ENCODE measurements at places on chromosomes 3 and 15.

- no peak for DNase-seq
These were observed 54.2 kb upstream of the SEMA6D start for GRCh38 chr15:47663101-47663500.

- DNase-seq, result no peak
These were observed 12.9 kb downstream of the PGBD4 start for GRCh38 chr15:34114739-34115138.

DNA sequence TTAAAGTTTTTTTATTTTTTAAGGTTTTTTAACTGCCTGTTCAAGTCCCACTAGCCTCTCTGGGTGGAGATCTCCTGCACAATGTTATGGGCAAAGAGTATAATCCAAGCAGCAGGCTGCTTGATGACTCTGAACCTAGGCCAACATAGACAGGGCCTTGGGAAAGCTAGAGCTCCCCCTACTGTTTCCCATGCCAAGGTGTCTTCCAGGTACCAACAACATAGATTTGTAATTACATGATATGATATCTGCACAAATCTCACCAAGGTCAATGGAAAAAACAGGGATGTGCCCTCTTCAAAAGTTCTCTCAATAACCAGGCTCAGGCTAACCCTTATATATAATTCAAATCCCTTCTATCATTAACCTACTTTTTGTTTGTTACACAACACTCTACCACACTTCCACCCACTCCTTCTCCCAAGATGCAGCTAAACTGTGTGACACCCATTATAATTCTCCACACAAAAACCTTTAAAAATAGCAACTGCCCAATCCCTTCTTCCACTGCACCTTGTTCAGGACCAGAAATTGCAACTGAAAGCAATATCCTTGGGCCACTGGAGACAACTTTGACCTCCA, 43.8 kb downstream of the RBM15B start:
- DNase-seq, result no peak

GRCh38 chr3:110542552-110543150, 529.0 kb upstream of the NECTIN3 start:
- no peak for DNase-seq

- no peak for DNase-seq
These were observed 738 bp downstream of the COMMD2 start for GRCh38 chr3:149751551-149751950.

DNA sequence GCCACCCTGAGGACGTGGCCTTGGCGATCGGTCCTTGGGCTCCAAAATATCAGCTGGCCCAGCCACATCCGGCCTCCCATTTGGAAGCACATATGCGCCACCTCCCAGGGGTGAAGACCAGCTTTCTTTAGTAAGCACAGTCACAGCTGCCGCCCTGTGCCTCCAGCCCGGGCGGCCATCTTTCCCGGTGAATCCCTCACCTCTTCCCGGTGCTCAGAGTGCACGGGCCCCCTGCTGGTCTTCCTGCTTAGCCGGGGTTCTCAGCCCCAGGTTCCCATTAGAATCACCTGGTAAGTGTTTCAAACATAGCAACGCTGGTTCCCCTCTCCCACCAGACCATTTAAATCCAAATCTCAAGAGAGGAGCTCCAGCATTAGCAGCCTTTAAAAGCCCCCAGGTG, 232.2 kb downstream of the VPS13C start:
- no peak for DNase-seq

- no peak for DNase-seq
These were observed 52.8 kb downstream of the GPR160 start for GRCh38 chr3:170090601-170090981.

- no peak for DNase-seq
These were observed 98.5 kb upstream of the PSMD6 start for GRCh38 chr3:64121750-64122311.

DNA sequence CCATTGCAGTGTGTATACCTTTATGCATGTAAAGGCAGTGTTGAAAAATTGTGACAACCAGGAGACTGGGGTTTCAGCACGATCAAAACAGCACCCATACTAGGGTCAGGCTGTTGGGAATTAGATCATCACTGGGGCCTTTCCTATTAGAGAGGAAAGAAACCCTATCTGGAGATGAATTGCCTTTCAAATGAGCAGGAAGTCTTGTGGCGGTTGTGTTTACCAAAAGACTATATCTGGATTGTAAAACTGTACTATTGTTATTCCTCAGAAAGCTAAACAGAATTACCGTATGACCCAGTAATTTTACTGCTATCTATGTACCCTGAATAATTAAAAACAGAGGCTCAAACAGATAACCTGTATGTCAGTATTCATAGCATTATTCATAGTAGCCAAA, 10.1 kb downstream of the UBE2E1 start:
- DNase-seq, result no peak

DNA sequence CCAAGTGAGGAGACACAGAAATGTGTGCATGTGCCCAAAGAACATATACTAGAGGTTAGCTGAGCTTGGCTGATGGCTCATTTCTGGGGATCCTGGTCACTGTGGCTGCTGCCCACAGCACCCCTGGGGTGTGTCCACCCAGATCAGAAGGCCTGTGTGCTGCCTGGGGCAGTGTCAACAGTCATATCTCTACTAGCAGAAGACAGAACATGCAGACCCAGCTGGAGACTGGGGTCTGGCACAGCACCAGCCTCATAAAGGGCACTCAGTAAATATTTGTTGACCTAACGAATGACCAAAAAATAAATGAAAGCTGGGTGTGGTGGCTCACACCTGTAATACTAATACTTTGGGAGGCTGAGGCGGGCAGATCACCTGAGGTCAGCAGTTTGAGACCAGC, 16.4 kb downstream of the CHRNA3 start:
- DNase-seq, result no peak

GRCh38 chr3:148070041-148070440, 627.7 kb upstream of the AGTR1 start:
- DNase-seq, result no peak

GRCh38 chr15:51079226-51079625, 15.5 kb downstream of the TNFAIP8L3 start:
- DNase-seq, result no peak

GRCh38 chr3:180466401-180467011, 135.5 kb upstream of the TTC14 start:
- no peak for DNase-seq

GRCh38 chr15:31814082-31814481, 216.2 kb upstream of the CHRNA7 start:
- DNase-seq, result no peak

DNA sequence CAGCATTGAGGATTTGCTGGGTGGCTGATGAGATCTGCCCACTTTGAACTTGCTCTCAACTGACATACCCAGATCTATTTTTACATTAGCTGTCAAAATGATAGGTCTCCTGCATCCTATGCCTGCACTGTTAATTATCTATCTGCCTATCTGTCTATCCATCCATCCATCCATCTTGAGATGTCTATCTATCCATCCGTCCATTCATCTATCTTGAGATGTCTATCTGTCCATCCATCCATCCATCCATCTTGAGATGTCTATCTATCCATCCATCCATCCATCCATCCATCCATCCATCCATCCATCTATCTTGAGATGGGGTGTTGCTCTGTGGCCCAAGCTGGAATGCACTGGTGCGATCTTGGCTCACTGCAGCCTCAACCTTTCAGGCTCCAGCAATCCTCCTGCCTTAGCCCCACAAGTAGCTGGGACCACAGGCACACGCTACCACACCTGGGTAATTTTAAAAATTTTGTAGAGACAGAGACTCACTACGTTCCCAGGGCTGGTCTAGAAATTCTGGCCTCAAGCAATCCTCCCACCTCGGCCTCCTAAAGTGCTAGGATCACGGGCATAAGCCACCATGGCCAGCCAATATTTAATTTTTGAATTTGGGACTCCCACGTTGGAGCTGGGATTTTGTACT, 159.4 kb upstream of the NSMCE3 start:
- DNase-seq, result no peak

DNA sequence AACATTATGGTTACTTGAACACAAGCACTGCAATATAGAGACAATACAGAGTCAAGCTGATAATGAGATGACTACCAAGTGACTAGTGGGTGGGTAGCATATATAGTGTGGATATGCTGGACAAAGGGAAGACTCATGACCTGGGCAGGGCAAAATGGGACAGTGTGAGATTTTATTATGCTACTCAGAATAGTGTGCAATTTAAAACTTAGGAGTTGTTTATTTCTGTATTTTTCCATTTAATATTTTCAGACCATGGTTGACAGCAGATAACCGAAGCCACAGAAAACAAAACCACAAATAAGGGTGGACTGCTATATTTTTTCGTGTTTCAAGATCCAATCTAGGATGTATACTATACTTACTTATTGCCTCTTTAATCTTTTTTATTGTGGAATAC, 19.6 kb downstream of the GALK2 start:
- no peak for DNase-seq

DNA sequence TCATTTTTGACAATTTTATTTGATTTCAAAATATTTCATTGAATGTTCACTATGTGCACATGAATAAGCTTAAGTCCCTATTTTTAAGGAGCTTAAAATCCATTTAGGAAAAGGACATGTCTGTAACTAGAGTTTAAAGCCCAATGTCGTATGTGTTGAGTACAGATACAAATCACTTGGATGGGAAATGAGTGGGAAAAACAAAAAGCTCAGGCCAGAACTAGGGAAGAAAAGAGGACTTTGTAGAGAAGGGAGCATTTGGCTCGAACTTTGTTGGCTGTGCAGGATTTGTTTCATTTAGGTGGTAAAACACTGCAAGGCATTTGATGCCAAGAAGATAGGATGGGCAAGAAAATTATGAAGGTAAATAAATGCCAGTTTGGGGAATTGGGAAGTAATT, 653.1 kb upstream of the KCNMB2 start:
- DNase-seq, result no peak

DNA sequence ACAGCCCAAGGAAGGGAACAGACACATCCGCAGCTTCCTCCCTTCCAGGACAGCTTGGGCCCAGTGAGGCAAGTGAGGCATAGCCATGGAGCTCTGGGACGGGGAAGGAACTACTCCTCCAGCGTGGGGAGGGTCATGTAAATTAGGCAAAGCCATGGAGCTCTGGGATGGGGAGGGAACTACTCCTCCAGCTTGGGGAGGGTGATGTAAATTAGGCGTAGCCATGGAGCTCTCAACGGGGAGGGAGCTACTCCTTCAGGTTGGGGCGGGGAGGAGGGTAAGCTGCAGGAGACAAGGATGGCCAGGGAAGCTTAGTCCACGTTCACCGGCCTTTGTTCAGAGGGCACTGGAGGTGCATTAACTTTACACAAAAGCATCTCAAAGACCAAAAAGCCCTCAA, 21.1 kb upstream of the BDH1 start:
- DNase-seq, result no peak

DNA sequence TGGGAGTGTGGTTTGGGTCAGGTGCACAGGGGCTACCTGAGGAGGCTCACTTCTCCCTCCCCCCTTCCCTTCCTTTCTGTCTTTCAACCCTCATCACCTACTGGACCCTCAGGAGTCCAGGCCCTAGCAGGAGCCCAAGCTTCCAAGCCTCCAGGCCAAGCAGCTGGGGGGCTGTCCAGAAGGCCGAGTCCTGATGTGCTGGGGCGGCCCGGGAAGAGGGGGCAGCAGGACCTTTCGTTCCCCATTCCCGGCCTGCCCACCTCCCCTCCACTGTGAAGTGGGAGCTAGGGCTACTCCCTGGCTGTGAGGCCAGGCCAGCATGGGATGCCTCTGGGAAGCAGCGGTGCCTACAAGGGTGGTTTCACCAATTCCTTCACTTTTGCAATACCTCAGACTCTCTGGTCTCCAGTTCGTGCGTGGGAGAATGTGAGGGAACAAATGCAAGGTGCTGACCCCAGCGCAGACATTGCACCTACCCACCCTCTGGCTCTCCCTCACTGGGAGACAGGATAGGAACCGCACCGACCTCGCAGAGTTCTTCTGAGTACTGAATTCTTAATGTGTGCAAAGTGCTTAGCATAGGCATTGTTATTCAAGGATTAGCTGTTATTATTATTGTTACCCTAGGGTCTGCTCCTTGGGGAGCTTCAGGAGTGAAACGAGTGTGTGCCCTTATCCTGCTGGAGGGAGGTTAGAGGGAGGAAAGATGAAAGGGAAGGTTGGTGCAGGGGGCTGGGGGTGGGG, 2.5 kb downstream of the EPHB3 start:
- DNase-seq, result no peak

DNA sequence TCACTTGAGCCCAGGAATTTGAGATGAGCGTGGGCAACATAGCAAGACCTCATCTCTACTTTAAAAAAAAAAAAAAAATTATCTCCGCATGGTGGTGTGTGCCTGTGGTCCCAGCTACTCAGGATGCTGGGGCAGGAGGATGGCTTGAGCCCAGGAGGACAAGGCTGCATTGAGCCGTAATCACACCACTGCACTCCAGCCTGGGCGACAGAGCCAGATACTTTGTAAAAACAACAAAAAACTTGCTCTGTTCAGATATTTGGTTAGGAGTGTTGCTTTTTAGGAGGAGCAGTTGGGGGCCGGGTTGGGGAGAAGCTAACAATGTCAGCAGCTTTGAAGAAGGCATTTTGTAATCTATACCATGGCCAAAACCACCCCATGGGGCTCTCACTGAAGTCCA, 4.1 kb downstream of the GCNT3 start:
- no peak for DNase-seq

Measured in T-cell (primary cell).